HFFc6 (cell line): ENCODE measurements at places on chromosomes 3 and 15.

DNA sequence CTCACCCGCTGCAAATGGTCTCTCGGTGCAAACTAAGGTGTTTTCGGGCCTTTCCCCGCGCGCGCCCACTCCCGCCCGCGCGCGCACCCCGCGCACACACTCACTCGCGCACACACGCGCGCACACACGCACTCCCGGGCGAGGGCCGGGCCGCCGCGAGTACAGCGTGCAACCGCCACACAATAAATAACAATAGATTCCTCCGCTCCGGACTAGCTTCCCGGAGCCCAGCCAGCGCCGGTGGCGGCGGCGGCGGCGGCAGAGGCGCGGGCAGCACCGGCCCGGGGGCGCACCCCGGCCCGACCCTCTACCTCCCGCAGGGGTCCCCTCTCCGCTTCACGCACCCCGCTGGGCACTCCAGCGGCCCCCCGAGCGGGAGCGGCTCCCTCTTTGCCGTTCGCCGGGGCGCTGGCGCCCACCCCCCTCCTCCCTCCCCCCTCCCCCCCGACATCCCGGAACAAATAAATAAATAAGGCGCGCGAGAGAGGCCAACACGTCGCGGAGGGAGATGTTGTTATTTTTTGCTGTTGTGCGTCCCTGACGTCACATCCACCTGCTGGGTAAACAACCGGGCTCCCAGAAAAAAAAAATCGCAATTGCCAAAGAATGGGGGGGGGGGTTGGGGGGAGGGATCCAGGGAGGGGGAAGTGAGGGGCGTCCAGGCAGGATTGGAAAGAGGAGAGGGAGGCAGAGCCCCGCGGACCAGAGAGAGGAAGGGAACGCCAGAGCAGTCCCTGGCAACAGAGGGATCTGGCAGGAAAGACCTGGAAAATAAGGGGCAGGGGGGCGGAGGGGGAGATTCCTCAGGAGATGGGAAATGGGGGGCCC lies at the start of gene FOXP1:
Gene FOXP1 (minus strand): TSS at position 163 of the 828 bp plus-strand sequence. CDS start 385,347 bp downstream, outside the sequence.
- DNase-seq: peak; percentile 79

DNA sequence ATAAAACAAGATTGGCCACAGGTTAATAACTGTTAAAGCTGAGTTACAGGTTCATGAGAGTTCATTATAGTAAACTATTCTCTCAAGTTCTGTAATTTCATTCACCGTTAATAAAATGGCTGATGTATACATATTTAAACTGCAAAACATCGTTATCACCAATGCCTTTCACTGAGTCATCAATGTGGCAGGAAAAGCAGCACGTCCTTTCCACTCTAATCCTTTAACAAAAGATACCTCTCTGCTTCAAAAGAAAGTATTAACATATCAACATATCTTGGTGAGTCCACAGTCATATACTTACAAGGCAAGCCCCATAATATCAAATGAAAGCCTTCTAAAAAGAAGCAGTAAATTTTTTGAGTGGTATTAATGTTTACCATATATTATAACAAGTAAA lies 54.5 kb downstream of the UACA start:
- no peak for DNase-seq

DNA sequence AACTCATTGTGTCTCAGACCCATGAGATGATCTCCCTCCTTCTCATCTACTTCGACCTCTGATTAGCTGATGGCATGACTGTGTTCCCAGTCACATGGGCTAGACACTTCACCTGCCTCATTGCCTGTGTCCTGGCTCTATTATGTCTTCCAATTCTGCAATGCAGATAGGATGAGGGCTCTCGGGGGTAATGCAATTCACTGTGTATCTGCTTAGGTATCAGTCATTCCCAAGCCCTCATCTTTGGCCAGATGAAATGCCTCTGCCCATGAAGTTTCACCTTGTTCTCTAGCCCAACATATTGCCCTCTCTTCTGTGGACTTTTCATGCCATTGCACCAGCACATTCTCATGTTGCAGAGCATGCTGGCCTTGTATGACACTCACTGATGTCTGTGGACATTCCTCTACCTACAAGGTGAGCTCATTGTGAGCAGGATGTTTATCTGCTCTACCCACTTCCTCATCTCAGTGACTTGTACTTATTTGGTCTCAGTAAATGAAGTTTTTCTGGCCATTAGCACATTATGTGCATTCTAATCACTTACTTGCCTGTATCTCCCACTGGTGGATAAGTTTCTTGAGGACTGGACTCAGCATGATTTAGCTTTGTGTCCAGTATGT lies 32.3 kb downstream of the MOBP start:
- no peak for DNase-seq

DNA sequence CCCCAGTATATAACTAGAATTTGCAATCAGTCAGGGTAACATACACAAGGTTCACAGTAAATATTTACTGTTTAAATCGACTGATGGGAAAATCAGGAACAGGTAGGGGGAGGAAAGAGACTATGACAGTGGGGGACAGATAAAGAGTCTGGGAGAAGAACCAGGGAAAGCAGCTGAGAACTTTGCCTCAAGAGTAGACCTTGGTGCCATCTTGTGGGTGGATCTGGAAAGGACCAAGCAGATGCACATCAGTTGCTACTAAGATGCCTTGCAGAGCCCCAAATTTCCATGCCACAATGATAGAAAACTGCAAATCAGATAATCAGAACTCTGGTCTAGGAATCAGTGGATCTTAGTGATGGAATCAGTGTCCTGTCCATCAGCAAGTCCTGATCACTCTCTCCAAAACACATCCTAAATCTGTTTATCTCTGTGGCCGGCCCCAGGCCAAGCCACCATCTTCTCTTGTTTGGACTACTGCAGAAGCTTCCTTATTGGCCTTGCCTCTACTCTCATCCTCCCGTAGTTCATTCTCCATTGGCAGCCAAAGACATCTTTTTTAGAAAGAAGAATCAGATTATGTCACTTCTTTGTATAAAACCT lies 62.7 kb downstream of the PDE8A start:
- DNase-seq: peak; percentile 61

DNA sequence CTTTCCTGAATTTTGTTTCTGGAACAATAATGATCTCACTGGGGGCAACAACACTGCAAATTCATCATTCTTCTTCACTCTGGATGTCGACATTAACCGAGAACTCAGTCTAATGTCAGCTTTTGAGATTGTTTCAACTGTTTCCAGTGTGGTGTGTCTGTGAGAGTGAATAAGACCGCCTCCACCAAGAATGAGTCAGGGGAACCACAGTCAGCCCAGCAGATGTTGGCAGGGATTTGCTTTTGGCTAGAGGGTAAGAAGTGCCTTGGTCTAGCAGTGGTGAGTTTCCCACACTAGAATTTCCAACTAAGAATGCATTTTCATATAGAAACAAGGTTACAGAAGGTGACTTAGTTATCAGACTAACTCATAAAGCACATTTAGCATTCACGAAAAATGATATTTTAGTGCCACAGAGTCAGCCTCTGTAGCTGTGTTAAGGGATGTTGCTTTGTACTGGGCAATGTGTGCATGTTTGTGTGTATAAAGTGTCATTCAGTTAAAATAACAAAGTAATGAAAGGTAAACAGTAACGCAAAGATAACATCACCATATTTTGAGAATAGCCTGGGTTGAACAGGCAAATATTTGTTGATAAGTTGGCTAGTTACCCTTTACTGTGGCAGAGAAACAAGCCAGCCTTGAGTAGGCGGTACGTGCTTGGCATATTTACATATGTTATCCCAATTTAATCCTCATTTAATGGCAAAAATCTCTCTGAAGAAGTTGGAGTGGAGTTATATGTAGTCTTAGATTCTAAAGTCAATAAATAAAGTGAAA lies 33.8 kb downstream of the DRD3 start:
- peak; percentile 82 for DNase-seq

- no peak for DNase-seq
Measured at GRCh38 chr3:46905213-46905560, 27.7 kb downstream of the PTH1R start.

GRCh38 chr3:42557854-42558253 lies 23.9 kb downstream of the SEC22C start:
- DNase-seq: no peak

DNA sequence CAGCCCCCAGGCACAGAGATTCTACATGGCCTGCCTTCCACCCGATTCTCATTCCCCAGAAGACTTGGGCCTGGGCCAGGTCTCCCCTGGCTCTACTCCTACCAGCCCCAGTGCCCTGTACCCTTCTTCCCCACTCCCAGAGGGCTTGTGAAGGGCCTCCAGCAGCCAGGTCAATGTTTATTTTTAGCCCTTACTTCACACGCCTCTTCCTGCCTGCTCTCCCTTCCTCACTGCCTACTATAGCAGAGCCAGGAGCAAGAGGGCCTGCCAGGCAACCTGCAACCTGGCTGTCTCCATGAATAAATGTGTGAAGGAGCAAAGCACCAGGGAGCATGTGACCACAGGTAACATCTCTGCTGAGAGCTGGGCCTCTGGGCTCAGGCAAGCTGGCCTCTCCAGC lies 26.4 kb upstream of the APEH start:
- no peak for DNase-seq

DNA sequence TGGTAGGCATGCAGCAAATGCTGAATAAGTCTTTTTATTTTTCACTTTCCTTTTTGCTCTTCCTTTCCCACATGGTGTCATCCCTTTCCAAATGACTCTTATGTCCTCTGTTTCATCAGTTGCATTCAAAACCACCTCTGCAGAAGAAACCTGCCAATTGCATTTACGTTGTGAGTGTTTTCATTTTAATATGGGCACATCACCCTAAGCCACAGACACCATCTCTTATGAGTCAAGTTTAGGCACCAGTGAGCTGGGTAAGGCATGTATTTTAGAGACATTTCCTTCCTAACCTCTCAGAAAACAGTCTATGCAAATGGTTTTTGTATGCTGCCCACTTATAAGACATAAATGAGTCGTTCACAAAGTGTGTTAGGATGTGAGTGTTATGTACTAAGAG lies 223.3 kb upstream of the ADAMTS9 start:
- no peak for DNase-seq

- no peak for DNase-seq
Measured at GRCh38 chr3:139945386-139945785, 10.4 kb downstream of the CLSTN2 start.

DNA sequence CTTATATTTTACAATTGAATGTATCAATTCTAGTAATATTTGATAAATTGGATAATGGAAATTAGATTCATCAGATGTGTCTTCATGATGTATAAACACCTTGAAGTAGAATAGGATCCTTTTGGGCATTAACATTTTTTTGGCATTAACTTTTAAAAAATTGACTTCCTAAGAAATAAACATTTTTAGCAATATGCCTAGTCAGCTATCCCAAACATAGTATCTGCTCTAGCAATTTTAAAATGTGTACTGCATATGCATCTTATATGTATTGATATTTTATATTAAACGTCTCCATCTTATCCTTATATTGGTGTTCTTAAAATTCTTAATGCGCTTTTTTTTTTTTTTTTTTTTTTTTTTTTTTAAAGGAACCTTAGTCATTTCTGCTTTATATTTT lies 8.5 kb downstream of the CCNDBP1 start:
- no peak for DNase-seq

GRCh38 chr3:102580760-102581159 lies 145.9 kb downstream of the ZPLD1 start:
- no peak for DNase-seq

DNA sequence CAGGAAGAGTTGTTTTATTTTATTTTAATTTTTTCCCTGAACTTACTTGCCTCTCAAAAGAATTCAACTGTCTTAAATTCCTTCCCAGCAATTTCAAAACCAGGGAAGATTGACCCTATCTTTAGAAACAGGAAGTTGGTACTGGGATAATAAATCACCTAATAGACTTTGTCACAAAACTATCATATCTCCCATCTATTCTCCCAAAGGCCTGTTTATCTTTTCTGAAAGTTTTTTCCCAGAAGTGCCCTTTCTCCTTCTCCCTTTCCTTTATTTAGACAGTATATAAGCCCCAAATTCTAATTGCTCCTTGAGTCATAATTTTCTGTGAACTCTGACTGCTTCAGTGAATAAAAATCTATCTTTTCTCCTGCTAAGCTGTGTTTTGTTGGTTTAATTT lies 2.9 kb upstream of the RNF7 start:
- DNase-seq: peak; percentile 7

- DNase-seq: no peak
Measured at GRCh38 chr15:82952158-82953081, at the start of gene HOMER2. Gene HOMER2 (minus strand): TSS chr15:82952720. CDS start chr15:82952535, 185 bp downstream.

GRCh38 chr3:23475446-23475845 lies 272.3 kb downstream of the UBE2E2 start:
- no peak for DNase-seq

- DNase-seq: peak; percentile 34
Measured at GRCh38 chr3:141738891-141739363, 829 bp downstream of the RNF7 start.

- no peak for DNase-seq
Measured at GRCh38 chr3:112032098-112032731, 2.3 kb upstream of the TMPRSS7 start.

DNA sequence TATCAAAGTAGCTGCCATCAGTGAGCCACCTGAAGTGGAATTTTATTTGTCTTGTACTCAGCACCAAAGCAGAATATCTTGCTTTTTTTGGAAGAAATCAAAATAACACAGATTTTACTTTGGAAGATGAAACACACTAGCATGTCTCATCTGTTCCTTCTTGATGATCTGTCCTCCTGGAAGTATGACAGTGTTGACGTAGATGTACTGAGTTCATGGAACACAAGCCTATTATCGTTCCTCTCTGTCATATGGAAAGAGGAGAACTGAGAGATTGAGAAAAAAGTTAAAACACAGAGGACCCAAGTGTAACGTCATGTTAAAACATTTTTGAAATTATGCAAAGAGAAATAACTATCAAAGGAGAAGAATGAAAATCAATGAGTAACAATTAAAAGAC lies 340.2 kb downstream of the ROBO2 start:
- no peak for DNase-seq

- DNase-seq: no peak
Measured at GRCh38 chr15:49418811-49419210, 4.2 kb upstream of the FGF7 start.

DNA sequence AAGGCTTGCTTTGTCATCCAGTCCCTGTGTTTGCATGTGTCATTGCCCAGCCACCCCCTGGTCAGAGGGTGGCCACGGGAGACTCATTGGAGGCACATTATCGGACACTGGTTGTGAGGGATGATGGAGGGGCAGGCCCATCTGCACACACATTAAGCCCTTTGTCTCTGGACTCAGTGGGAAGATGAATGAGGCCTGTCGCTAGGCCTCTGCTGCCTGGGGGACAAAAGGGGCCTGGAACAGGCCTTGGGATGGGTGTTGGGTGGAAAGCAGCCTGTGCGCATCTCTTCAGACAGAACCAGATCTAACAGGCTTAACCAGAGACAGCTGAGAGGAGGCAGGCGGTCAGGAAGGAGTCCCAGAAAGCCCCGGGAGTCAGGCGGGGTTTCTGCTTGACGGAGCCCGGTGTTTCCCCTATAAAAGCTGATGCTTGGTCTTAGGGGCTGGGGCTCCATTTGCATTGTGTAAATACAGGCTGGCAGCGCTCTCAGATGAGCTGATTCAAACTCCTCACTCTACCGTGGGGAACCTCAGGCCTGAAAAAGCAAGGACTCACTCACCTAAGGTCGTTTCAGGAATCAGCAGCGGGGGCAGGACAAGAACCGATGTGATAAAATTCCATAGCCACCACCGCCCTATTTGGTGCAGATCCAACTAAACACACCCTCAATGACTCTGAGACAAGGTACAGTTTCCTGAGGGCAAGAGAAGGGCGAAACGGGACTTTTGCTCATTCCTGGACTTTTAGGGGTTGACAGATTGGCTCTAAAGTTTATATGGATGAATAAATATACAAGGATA lies 17.1 kb upstream of the SKIC8 start:
- no peak for DNase-seq

- no peak for DNase-seq
Measured at GRCh38 chr15:41562244-41562643, 3.2 kb downstream of the TYRO3 start.

GRCh38 chr15:45795440-45796069 lies 160.7 kb downstream of the SQOR start:
- peak; percentile 37 for DNase-seq
